ENCODE measurements at places on chromosomes 4 and X. TPM values are rescaled to one million over a fixed set of nuclear protein-coding genes. Genes with fewer than 3 reads are reported as not detected.

The SPANXN4 gene
- total RNA-seq = 13.9 TPM

The PNCK gene
- 51.5 TPM for total RNA-seq

- no peak for DNase-seq
- H3K4me3 ChIP-seq = no peak overlapping the region
- no peaks in the 10 kb centered on the region for H3K36me3 ChIP-seq
- no peaks in the 10 kb centered on the region for H3K4me1 ChIP-seq
- no peak overlapping the region for H3K27ac ChIP-seq
- H3K27me3 ChIP-seq = no peaks in the 10 kb centered on the region
Measured at GRCh38 chr4:53371049-53371448, 5.2 kb upstream of the SCFD2 start.

The GPRASP2 gene
- 12.8 TPM for total RNA-seq

- H3K36me3 ChIP-seq = no peaks in the 10 kb centered on the region
- no peak overlapping the region for H3K4me3 ChIP-seq
- DNase-seq = no peak
- H3K27me3 ChIP-seq = no peaks in the 10 kb centered on the region
- no peak overlapping the region for H3K27ac ChIP-seq
Measured at GRCh38 chr4:170169699-170170098, 79.9 kb upstream of the AADAT start.

The AMTN gene
- total RNA-seq = not detected

The JADE3 gene
- total RNA-seq = 33.1 TPM

Measured in testis (tissue), 5 donors.